ENCODE measurements at places on chromosomes 6 and 20. TPM values are rescaled to one million over a fixed set of nuclear protein-coding genes. Genes with fewer than 3 reads are reported as not detected.

DNA sequence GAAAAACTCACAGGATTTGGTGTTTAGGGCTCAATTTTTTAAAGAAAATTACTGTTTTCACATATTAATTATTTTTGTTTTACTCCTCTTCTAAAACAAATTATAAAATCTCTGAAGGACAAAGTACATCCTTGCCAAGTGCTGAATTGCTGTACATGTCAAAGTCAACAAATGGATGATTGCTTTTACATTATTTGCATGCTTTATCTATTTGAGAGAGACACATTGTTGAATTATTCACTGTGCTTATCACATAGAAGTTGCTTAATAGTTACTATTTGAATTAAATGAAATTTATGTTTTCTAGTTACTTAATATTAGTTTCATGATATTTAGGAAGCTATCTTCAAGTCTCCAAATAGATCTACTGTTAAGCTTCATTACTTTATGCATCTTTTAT, 318.6 kb upstream of the PTCHD4 start:
- no peak overlapping the region for H3K27ac ChIP-seq
- DNase-seq = no peak
- H3K36me3 ChIP-seq = no peaks in the 10 kb centered on the region
- H3K4me1 ChIP-seq = no peaks in the 10 kb centered on the region
- no peak overlapping the region for H3K4me3 ChIP-seq

DNA sequence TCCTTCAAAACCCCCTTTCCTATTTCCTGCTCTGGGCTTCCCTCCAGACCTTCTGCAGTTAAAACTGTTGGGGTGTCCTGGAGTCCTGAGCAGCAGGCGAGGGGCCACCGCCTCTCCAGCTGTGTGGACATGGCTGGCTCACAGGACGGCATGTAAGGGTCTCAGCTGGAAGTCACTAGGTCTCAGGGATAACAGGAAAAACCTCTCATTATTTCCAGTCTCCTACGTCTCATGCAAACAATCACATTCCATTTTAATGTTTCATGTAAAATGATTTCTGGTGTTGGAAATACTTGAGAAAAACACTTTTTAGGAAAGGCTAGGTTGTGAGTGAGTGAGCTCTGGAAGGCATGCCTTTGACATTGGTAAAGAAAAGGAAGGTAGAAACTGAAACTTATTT, 158.7 kb downstream of the SCML4 start:
- no peak overlapping the region for H3K27ac ChIP-seq
- DNase-seq = no peak

DNA sequence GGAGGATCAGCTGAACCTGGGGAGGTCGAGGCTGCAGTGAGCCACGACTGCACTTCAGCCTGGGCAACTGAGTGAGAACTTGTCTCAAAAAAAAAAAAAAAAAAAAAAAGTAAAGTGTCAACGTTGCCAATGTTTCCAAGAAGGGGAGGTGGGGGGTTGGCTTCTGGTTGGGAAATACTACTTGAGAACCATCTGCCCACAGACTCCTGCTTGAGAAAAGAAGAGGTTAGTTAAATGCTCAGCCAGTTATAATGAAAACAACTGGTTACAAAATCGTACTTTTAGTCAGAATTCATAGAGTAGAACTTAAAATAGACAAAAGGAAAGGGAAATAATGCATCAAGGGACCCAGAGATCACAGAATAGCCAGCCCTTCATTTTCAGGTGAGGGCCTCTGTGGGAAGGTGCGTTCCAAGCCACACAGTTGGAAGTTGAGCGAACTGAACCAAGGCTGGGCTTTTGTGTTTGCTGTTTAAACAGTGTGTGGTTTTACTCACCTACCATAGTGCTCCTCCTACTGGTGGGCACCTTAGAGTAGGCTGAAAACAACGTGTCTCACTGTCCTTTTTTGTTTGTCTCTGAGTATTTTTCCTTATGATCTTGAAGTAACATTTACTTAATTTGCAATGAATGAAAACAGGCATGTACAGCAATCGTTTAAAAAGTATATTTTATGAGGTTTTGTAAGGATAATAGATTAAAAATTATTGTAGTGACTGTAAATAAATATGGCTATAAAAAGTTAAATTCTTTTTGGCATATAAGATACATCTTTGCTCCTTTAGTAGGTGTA, 200.7 kb downstream of the BCAS1 start:
- DNase-seq = peak; percentile 85
- no peaks in the 10 kb centered on the region for H3K36me3 ChIP-seq
- H3K4me1 ChIP-seq = peaks cover 84% of the 10 kb centered on the region
- peak overlapping the region; percentile 15 for H3K4me3 ChIP-seq
- no peaks in the 10 kb centered on the region for H3K27me3 ChIP-seq

DNA sequence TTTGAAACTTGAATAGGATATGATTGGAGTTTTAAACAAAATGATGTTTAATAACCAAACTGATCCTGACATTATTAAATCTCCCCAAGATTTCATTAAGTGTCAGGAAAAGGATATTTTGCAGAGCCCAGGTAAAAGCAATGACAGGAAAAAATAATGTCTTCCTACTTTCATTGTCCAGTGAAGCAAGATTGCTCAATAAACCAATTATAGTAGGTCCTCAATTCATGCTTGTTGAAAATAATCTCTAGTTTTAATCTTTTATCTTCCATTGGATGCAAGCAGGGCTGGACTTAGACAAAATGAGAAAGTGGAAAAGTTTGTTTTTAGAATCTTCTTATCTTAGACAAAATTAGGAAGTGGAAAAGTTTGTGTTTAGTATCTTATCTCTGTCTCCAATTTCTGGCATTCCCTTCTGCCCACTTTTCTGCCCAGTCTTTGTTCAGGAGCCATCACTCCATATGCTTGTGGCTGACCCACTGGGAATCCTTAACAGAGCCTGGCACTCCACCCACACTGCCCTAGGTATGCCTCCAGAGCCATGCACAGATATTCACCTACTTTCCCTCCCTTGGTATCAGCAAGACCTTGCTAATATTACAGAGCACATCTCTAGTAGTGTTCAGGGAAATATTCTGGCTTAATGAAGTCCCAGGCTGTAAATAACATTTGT, 57.0 kb upstream of the CARMIL1 start:
- H3K36me3 ChIP-seq = no peaks in the 10 kb centered on the region
- peaks cover 2% of the 10 kb centered on the region for H3K27me3 ChIP-seq
- no peak overlapping the region for H3K4me3 ChIP-seq
- H3K4me1 ChIP-seq = peaks cover 14% of the 10 kb centered on the region
- no peak for DNase-seq
- H3K27ac ChIP-seq = no peak overlapping the region

- peaks cover 82% of the 10 kb centered on the region for H3K4me1 ChIP-seq
- peak; percentile 41 for DNase-seq
- peak overlapping the region; percentile 93 for H3K27ac ChIP-seq
- H3K36me3 ChIP-seq = peaks cover 54% of the 10 kb centered on the region
These were observed 10.2 kb downstream of the PTPN1 start for GRCh38 chr20:50520222-50520880.

- H3K4me1 ChIP-seq = no peaks in the 10 kb centered on the region
- no peaks in the 10 kb centered on the region for H3K36me3 ChIP-seq
- no peak overlapping the region for H3K4me3 ChIP-seq
- no peak for DNase-seq
- H3K27ac ChIP-seq = no peak overlapping the region
These were observed 208.1 kb downstream of the TINAG start for GRCh38 chr6:54516321-54516720.

GRCh38 chr6:1094306-1094705, 217.6 kb upstream of the FOXQ1 start:
- no peaks in the 10 kb centered on the region for H3K4me1 ChIP-seq
- peaks cover 7% of the 10 kb centered on the region for H3K27me3 ChIP-seq
- H3K4me3 ChIP-seq = no peak overlapping the region

DNA sequence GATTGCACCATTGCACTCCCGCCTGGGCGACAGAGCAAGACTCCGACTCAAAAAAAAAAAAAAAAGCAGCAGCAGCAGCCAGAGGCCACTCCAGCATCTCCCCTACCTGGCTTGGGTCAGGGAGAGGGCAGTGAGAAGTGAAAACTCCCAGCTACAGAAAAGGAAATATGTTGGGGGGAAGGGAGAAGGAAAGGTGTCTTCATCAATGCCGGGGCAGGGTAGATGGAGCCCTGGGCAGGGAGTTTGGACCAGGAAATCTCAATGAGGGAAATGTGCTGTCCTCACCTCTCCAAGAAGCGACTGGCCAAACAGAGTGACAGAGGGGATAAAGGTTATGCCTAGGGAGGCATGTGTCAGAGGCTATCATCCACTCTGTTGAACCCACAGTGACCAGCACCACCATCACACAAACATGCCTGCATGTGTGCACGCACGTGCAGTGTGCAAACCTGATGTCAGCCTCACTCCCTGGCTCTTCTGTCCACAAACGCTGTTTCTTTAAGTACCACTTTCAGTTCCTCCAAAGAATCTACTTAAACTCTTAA, 887 bp upstream of the AIF1 start:
- DNase-seq = no peak
- peaks cover 9% of the 10 kb centered on the region for H3K36me3 ChIP-seq
- no peak overlapping the region for H3K4me3 ChIP-seq
- H3K27ac ChIP-seq = peak overlapping the region; percentile 64
- H3K27me3 ChIP-seq = no peaks in the 10 kb centered on the region

GRCh38 chr20:51799401-51799860, 2.9 kb downstream of the SALL4 start:
- H3K36me3 ChIP-seq = no peaks in the 10 kb centered on the region
- H3K4me3 ChIP-seq = no peak overlapping the region
- no peak for DNase-seq
- H3K27ac ChIP-seq = no peak overlapping the region

GRCh38 chr6:44481056-44481455, 93.5 kb downstream of the CDC5L start:
- H3K36me3 ChIP-seq = no peaks in the 10 kb centered on the region
- H3K27ac ChIP-seq = no peak overlapping the region
- no peak overlapping the region for H3K4me3 ChIP-seq
- no peak for DNase-seq
- peaks cover 1% of the 10 kb centered on the region for H3K27me3 ChIP-seq

Gene RPN2
- total RNA-seq = 176 TPM

Gene HLA-DQA2
- total RNA-seq = 0.27 TPM

Gene GNAS-AS1
- total RNA-seq = 1.5 TPM

Gene FAM184A
- total RNA-seq = 7.4 TPM

Gene RPS6KA2
- total RNA-seq = 4.0 TPM

Gene RPL10A
- 1,411 TPM for total RNA-seq

Gene SSTR4
- not detected for total RNA-seq

Gene VSX1
- total RNA-seq = not detected

Measured in activated CD4-positive, alpha-beta T cell treated with anti-CD3 and anti-CD28 coated beads, Interleukin-2, amount 10 ng/mL, durations not matched to agents 7 days and 5 days (primary cell).